ENCODE measurements at places on chromosomes 5 and 9.
A peak's percentile ranks its signal among the peaks of the same experiment; 100 is the strongest.

DNA sequence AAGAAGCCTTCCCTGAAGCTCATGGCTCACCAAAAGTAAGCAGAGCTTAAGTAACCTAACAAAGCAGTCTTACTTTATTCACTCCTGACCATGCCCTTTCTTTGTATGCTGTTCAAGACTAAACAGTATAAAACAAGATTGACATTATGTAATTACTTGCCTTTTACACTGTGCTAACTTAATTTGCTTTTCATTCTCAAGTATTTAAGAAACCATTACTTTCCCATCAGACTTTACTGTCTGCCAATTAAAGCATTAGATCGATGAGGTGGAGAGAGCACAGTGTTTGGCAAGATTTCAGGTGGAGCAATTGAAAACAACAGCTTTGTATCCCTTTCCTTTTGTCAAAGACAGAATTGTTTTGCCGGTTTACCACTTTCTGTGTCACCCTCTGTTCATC lies 98.2 kb downstream of the RORB start:
- no peak for DNase-seq

GRCh38 chr5:109315245-109315644 lies 94.5 kb downstream of the PJA2 start:
- DNase-seq = no peak

DNA sequence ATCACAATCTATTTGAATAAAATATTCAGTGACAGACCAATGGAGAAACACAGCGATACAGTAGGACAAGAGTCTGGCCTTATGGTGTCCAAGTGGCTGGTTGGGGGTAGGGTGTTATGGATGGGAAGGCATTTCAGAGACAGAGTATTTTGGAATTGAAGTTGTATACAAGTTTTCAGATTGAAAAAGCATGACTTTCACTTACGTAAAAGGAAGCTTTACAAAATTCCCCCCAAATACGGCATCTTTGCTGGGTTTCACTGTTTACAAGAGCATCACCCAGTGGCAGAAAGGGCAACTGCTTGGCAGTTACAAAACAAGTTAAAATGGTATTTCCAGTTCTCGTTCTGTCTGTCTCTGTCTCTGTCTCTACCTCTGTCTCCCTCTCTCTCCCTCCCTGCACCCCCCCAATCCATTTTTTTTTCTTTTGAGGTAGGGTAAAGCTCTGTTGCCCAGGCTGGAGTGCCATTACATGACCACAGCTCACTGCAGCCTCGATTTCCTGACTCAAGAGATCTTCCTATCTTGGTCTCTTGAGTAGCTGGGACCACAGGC lies 86.2 kb downstream of the PTPN3 start:
- peak; percentile 46 for DNase-seq

GRCh38 chr9:96344458-96345180 lies 38.9 kb downstream of the SLC35D2 start:
- peak; percentile 88 for DNase-seq

DNA sequence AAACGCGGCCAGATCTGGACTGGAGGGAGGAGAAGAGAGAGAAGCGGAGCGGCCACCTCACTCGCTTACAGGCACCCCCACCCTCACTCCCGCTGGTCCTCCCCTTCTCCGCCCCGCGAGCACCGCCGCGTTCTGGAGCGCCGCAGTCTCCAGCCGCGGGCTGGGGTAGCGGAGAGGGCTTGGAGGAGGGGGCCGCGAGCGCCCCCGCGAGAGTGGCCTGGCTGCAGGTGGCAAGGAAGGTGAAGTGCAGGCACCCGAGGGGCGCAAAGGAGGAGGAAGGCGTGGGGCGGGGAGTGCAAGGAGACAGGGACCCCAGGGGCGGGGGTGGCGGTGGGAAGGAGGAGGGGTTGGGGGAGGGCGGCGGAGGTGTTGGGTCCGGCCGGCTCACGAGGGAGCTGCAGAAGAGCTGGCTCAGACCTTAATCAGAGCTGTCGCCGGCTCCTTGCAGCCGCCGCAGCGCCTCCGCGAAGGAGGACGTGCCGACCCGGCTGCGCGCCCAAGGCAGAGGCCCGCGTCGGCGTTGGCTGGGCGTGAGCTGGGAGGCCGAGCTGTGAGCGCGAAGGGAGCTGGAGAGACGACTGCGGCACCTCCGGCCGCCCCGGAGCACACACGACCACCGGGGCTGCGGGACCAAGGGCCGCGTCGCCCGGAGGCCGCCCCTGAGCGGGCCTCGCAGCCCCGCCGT lies at the start of gene DMRT3:
TSS of gene DMRT3 (plus strand) at position 398 of the 685 bp plus-strand sequence. CDS start 347 bp downstream, outside the sequence.
- no peak for DNase-seq

- DNase-seq = peak; percentile 15
Observed at GRCh38 chr9:87656485-87656884, 69.4 kb upstream of the CTSL start.

DNA sequence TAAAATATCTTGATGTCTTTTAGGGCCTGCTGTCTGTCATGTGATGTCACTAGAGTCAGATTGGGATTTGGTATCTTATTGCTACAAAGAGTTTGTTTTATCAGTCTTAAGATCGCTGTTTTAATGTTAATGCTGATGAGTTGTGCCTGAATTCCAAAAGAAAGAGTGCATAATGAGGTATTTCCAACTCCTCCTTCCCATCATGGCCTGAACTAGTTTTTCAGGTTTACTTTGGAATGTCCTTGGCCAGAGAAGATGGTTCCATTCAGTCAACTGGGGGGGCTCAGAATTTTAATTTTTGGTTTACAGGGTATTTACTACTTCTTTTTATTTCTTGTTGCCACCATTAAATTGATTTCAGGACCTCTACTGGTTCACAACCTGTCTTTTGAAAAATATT lies 74.3 kb upstream of the MARCHF11 start:
- no peak for DNase-seq

GRCh38 chr9:20242510-20243189 lies 379.6 kb downstream of the MLLT3 start:
- DNase-seq = no peak

GRCh38 chr9:14497476-14497875 lies 183.5 kb upstream of the NFIB start:
- DNase-seq = no peak

- peak; percentile 39 for DNase-seq
Observed at GRCh38 chr9:15420796-15421195, 1.9 kb upstream of the SNAPC3 start.

DNA sequence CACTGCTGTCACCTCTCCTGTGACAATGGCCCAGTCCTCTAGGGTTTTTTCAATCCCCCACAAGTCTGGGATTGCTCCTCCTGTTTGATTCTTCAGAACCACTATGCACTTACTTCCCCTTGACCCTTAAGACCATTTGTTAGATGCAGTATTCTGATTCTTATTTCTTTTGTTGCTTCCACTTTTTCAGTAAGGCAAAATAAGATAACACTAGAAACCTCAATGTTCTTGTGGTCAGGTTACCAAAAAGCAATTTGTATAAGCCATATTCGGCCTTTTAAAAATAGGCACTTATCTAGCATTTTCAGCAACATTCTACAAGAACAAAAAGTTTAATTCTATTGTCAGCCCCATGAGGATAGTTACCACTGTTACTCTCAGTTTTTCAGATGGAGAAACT lies 220.0 kb downstream of the KDM4C start:
- DNase-seq = no peak

- no peak for DNase-seq
Observed at GRCh38 chr5:67166460-67167285, 29.9 kb downstream of the CD180 start.

GRCh38 chr9:130846487-130847305 lies 11.6 kb downstream of the ABL1 start:
- peak; percentile 85 for DNase-seq

GRCh38 chr5:103021314-103021713 lies 98.6 kb downstream of the GIN1 start:
- peak; percentile 47 for DNase-seq

DNA sequence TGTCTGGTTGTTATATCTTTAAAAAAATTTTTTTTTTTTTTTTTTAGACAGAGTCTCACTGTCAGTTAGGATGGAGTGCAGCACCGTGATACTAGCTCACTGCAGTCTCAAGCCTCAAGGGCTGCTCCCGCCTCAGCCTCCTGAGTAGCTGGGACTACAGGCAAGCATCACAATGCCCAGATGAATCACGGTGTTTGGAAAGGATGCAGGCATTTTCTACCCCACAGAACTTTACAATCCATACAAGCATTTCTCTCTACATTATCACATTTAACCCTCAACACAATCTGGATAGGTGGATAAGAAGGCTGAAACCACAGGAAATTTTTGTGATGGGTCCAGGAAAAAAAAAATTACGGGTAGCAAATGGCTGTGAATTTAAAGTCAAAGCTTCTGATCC lies 5.8 kb upstream of the PCA3 start:
- DNase-seq = peak; percentile 10

GRCh38 chr5:25090854-25091253 lies 446.1 kb upstream of the CDH10 start:
- no peak for DNase-seq

- DNase-seq = peak; percentile 77
Observed at GRCh38 chr9:113541019-113541900, 77.7 kb downstream of the RGS3 start.

- DNase-seq = no peak
Observed at GRCh38 chr5:91670563-91670962, 287.4 kb upstream of the ARRDC3 start.

- no peak for DNase-seq
Observed at GRCh38 chr9:34049630-34050384, 1.1 kb upstream of the UBAP2 start.

DNA sequence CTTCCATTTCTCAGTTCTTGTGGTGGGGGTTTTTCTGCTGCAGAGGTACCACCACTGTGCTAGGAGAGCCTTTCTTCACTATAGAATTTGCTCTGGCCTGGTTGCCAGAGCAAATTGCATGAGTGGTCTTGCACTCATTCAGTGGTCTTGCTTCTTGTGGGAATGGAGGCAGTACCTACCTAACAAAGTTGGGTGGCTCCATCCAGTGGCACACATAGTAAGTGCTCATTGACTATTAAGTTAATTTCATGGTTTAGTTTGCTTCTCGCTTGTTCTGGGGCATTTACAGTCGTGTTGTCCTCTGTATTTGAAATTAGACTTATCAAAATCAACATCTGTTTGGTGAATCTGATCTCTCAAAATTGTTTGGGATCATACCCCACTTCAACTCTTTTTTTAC lies 23.0 kb downstream of the SLC28A3 start:
- no peak for DNase-seq

DNA sequence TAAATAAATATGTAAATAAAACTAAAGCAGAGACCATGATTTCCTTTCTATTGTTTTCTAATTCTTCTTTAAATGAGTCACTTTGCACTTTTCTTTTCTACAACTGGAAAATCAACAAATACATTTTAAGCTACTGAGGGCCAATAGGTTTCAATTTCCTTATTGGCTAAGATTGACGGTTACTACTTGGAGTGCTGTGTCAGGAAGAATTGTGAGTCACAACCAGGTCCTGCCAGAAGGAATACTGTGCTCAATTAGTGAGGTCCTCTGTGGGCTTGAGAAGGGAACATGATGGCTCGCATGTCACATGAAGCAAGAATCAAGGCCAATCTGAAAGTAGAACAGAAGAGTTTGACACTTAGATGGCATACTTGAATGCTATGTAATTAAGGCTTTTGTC lies 110.8 kb downstream of the HMHB1 start:
- peak; percentile 87 for DNase-seq

- no peak for DNase-seq
Observed at GRCh38 chr5:120901199-120901598, 437.1 kb downstream of the PRR16 start.

GRCh38 chr5:120538644-120539043 lies 74.5 kb downstream of the PRR16 start:
- peak; percentile 73 for DNase-seq

DNA sequence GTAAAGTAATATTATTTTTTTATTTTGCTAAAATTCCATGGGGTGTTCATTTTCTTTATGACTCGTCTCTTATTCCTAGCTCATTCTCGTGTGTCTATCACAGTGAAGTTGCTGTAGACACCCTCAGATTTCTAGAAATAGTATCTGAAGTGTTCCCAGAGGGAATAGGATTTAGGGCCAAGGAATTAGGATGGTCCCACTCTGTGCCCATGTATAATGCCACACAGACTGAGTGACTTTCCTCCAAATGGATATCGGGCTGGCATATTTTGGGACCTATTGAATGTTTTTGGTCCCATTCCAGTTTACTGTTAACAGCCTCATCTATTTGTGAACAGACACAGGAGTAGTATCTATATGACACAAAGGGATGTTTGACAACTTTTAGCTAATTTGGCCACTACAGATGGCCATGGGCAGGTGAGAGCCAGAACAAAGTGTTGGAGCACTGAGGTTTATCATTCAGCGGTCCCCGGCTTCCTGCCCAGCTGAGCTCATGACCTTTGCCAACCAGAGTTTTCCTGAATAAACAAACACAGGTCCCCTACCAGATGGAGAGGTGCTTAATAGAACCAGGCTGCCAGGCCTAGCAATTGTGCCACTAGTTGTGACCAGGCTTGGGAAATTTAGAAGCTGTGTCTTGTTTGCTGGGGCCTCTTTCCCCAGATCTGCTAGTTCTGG lies 46.9 kb downstream of the MAP1B start:
- DNase-seq = no peak
